ENCODE measurements at places on chromosomes 5 and 9. TPM values are rescaled to one million over a fixed set of nuclear protein-coding genes. Genes with fewer than 3 reads are reported as not detected.

The CCL28 gene
- total RNA-seq, result 4.0 TPM

The PTGER4 gene
- total RNA-seq, result 10.1 TPM

The RFESD gene
- total RNA-seq, result 2.0 TPM

The SPATA31A3 gene
- total RNA-seq, result not detected

The FBP2 gene
- total RNA-seq, result not detected

The PCDHB14 gene
- total RNA-seq, result 8.7 TPM

The GCNT4 gene
- total RNA-seq, result 3.0 TPM

The LCN1 gene
- total RNA-seq, result 2.4 TPM

The CXCL14 gene
- 87.3 TPM for total RNA-seq

The ELOVL7 gene
- 2.7 TPM for total RNA-seq

The MLANA gene
- not detected for total RNA-seq

The MYORG gene
- 12.0 TPM for total RNA-seq

The ITK gene
- 2.6 TPM for total RNA-seq

The TPPP gene
- total RNA-seq, result 10.8 TPM

The CDC20B gene
- total RNA-seq, result not detected

The CAMSAP1 gene
- 20.8 TPM for total RNA-seq

The TAF11L10 gene
- total RNA-seq, result not detected

The CCDC187 gene
- not detected for total RNA-seq

The STKLD1 gene
- 0.57 TPM for total RNA-seq
